ENCODE measurements at places on chromosomes 4 and X.

GRCh38 chrX:129877401-129877800, 28.6 kb upstream of the UTP14A start:
- peak; percentile 60 for DNase-seq

- no peak for DNase-seq
Observed at GRCh38 chr4:101287324-101287723, 60.0 kb downstream of the PPP3CA start.

DNA sequence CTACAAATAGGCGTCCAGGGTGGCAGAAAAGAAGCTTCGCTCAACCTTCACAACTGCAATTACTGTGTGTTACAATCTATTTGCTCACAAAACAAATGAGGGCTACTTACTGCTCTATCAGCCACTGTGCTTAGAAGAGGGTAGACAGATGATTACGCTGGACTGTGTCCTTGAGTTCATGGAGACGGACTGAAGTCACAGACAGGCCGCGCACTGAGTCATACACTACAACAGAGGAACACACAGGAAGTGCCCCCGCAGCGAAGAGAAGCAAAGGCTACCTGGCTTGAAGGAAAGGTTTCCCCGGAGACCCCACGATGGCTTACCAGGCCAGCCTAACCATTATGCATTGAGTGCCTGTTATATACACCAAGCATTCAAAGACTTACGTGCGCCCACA, 25.6 kb downstream of the FAT1 start:
- no peak for DNase-seq

GRCh38 chr4:44632089-44632488, 19.3 kb downstream of the YIPF7 start:
- no peak for DNase-seq

- DNase-seq = no peak
Observed at GRCh38 chr4:156158747-156159146, 205.1 kb upstream of the CTSO start.

- DNase-seq = no peak
Observed at GRCh38 chr4:13584481-13584880, 40.2 kb upstream of the NKX3-2 start.

DNA sequence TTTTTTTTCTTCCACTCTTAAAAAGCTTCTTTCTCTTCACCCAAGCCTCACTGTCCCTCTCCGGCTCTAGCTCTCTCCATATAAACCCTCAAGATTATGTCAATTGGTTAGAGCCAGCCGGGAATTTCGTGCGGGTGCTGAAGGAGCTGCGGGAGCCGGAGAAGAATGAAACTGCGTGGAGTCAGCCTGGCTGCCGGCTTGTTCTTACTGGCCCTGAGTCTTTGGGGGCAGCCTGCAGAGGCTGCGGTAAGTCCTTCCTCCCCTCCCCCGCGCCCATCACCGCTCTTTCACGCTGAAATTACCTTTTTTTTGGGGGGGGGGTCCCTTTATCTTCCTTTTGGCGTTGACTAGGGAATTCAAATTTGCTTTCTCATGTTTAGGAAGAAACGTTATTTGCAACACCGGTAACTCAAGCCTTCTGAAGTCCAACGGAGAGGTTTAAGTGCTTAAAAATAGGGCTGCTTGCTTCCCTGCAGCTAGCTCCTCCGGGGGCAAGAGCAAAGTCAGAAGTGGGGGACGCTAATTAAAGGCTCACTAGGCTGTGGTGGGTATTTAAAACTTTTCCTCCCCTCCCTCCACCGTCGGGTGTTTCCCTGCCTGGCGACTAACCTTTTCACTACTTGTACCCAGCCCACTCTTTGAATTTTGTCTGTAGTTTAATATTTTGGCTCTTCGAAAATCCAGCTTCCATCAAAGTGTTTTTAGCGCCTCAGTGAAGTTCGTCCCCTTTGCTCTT, 491 bp downstream of the COL4A5 start:
- DNase-seq = no peak

DNA sequence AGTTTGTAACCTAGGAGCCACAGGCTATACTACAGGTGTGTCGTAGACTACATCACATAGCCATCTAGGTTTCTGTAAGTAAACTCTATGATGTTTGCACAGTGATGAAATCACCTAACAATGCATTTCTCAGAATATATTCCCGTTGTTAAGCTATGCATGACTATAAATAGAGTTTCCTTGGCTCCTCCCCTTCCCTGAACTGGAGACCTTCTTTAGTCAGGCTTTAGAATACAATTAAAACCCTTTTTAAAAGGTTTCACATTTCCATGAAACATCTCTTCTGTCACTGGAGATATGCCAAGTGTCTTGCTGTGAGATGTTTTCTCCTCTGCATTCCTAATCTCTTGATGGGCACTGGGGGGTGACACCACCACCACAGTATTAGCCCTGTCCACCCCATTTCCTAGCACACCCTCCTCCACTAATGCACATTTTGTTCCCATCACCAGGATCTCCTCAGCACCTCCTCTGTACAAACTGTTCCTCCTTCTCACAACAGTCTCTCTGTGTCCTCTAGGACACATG, 334.6 kb upstream of the CPEB2 start:
- peak; percentile 20 for DNase-seq

DNA sequence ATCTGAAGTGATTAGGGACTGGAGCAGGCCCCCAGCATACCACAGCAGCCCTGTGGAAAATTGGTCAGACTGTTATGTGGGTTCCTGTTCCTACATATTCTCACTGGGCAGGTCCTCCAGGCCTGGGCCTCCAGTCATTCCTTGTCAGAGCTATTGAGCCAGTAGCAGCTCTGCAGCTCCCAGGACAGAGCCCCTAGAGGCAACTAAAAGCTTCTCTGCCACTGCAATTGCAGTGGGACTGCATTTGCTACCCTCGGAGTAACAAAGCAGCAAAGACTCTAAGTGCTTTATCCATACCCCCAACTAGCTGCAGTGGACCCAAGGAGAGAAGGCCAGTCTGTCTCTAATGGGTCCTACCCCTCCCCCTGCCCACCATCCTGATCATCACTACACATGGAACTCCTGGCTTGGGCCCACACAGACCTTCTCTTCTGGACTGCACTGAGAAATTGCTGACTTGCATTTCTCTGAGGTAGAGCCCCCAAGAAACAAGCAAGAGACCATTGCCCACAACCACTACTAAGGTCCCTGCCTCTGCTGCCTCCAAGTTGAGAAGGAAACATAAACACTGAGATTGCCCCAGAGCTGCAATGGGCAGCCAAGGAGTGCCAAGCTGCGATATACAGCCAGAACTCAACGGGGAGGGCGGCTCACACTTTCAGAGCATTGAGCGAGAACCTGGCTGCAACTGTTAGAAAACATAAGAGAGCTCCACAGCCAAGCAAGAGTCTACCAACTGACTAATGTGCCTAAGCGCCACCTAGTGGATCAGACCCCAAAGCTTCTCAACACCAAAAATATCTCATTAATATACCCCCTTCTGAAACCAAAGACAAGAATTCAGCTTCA, 738.7 kb upstream of the NDST4 start:
- peak; percentile 28 for DNase-seq

DNA sequence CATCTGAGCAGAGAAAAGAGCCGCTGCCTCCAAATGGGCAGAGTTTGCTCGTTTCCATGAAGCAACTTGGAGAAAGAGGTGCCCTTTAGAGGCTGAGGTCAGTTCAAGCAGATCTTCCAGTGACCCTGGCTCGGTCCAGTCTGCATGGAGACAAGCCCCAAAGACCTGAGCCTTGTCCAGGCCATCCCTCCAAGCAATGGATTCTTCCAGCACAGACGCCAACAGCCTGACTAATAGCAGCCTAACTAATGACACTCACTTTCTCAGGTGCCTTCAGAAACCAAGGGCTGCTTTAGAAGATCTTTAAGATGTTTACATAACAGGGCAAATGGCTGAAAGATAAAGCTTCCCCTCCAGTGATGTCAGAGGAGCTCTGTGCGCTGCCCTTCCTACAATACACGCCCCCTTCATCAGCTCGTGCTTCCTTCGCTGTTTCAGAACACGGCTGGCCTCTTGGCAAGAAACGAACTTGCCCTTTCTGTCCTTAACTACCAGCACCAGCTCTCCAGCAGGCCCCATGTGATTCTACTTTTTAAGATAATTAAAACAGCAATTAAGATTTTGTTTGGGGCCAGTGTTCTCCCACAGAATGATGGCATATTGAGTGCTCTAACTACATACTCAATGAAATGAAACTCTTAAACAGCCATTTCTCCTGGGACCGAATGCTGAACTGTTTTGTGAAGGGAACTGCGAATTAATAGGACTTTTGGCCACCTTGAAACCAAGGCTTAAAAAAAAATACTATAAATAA, 119.0 kb downstream of the GPR143 start:
- DNase-seq = no peak

DNA sequence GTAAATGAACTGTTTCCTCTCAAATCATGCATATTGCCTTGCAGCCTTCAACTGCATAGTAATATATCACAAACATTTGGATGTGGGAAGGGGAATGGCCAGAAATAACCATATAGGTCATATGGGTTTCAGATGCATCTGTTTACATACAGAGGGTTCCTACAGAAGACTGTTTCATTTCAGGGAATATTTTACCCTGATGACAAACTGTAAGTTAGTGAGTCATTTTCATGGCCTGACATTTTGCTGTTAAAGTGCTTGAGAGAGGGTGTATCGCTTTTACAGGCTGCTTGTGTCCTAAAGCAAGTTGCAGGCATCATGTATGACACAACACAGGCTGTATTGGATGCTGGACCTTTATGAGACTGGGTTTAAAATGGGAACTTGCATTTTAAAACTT, 25.5 kb upstream of the AMOT start:
- no peak for DNase-seq

GRCh38 chrX:31606771-31607170, 534.9 kb upstream of the FTHL17 start:
- DNase-seq = no peak

- DNase-seq = no peak
Observed at GRCh38 chr4:9979101-9979701, 42.1 kb downstream of the SLC2A9 start.

- no peak for DNase-seq
Observed at GRCh38 chr4:10811991-10812390, 127.4 kb upstream of the CLNK start.

- no peak for DNase-seq
Observed at GRCh38 chr4:89268679-89269078, 38.9 kb downstream of the GPRIN3 start.

DNA sequence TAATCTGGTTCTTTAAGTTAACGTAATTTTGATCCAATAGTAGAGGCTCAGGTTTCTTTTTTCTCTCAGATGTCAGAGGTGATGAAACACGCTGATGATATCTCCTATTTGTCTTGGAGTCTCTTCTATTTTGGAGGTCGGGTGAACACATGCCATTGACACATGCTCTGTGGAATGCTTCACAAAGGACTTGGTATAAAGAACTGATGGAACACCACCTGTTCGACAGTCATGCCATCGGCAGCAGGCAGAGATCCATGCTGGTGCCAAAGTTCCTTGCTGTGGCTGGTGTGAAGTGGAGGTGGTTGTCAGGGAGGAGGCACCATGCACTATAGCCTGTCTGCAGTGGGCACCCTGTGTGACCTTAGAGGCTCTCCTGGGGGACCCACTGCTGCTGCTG, 94.9 kb downstream of the ATP8A1 start:
- DNase-seq = no peak

- DNase-seq = no peak
Observed at GRCh38 chrX:16487620-16488385, 162.2 kb upstream of the S100G start.

DNA sequence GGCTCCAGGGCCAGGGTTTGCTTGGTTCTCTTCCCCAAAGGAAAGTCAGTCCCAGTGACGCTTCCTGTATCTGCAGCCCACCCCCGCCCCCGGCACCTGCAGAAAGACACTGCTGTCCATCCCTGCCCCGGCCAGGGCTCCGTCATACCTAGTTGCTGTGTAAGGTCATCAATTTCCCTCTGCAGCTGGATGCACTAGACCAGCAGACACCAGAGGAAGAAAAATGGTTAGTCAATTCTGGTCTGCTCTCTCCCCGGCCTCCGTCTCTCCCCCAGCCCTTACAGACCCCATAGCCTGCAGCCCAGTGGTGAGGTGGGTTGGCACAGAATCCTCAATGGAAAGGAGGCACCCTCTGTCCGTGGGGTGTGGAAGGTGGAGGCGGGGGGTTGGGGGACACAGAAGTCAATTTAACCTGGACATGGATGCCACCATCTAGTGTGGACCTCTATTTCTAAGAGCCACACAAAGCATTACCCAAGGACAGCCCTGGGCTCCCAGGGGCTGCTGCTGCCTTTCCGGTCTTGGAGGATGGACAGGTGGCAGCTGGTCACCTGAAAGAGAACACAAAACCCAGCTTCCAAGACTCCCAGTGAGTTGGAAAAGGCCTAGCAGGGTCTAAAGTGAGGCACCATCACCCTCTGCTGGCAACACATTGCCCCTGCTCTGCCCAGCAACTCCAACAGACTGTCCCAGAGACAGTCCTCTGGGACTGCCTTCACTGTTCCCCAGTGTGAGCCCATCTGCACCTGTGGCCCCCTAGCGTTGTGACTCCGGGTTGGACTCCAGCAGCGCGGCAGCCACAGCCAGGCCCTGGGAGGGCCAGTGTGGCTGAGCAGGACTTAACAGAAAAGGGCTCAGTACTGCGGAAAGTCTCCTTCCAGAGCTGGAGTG, 40.2 kb upstream of the NHSL2 start:
- no peak for DNase-seq

DNA sequence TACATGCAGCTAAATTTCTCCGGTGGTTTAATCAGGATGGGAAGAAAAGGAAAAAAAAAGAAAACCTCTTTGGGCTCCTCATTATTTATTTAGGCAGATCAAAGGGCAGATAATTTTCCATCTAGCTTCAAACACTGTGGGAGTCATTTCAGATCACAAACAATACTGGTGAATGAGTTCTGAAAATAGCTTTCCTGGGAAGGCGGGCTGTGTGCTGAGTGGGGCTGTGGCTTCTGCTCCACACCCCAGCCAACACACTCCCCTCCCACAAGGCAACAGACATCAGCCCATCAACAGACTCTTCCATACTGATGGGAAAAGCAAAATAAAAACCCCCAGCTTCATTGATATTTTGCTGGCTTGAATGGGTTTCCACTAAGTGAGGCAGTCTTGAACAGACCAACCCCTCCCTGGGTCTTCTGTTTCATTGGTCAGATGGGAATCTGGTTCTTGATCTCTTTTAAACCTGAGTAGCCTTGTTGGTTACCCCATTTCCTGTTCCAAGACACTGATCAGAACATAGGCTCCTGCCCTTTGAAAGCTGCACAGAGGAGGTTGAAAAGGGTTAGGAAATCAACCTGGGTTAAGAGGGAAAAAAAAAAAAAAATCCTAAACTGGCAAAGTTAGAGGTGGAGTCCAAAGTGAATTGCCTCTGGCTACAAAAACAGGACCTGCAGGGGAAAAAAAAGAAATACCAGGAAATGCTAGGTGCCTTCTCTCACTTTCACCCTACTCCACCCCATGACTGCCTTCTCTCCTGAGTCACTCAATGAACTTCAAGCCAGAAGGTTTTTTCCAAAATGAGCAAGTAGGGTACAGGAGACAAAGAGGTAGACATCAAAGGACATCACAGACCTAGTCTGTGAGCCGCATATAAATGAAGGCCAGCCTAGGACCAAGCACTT, 20.0 kb downstream of the AMOT start:
- no peak for DNase-seq

GRCh38 chrX:68043713-68044438, 389.4 kb downstream of the OPHN1 start:
- DNase-seq = no peak

DNA sequence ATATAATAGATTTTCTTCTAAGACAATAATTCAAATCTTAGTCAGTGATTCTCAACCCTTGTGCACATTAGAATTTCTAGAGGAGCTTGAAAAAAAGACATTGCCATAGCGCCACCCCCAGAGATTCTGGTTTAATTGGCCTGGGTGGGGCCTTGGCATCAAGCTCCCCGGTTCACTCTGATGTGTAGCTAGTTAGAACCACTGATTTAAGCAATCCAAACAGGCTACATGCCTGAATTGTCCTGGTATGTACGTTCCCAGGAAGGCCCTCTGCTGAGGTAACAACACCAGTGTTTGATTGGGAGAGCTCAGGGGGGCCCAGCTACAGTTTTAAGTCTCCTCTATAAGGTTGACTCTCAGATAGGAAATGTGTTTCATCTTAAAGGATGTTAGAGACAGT, 1.3 kb upstream of the ATP10D start:
- DNase-seq = no peak

Measured in NCI-H2029 (cell line).